Activated CD8-positive, alpha-beta memory T cell treated with anti-CD3 and anti-CD28 coated beads, Interleukin-2, amount 10 ng/mL, durations not matched to agents 7 days and 5 days (primary cell): ENCODE measurements at places on chromosomes 2 and 18. TPM values are rescaled to one million over a fixed set of nuclear protein-coding genes. Genes with fewer than 3 reads are reported as not detected.

Gene LDLRAD4
- total RNA-seq = 33.9 TPM

Gene FBXO36
- total RNA-seq = 1.4 TPM

- peaks cover 48% of the 10 kb centered on the region for H3K27me3 ChIP-seq
- no peak for DNase-seq
- H3K4me3 ChIP-seq = no peak overlapping the region
- H3K4me1 ChIP-seq = peaks cover 7% of the 10 kb centered on the region
These were observed 81.0 kb upstream of the EPAS1 start for GRCh38 chr2:46216213-46216612.

- no peak for DNase-seq
- no peak overlapping the region for H3K27ac ChIP-seq
- H3K27me3 ChIP-seq = no peaks in the 10 kb centered on the region
- H3K36me3 ChIP-seq = no peaks in the 10 kb centered on the region
- no peaks in the 10 kb centered on the region for H3K4me1 ChIP-seq
These were observed 273.3 kb downstream of the NDUFA10 start for GRCh38 chr2:239751679-239752355.
